ENCODE measurements at places on chromosomes 6 and 20.
A peak's percentile ranks its signal among the peaks of the same experiment; 100 is the strongest.

- DNase-seq = no peak
Measured at GRCh38 chr20:38165966-38166702, 1.1 kb upstream of the TGM2 start.

DNA sequence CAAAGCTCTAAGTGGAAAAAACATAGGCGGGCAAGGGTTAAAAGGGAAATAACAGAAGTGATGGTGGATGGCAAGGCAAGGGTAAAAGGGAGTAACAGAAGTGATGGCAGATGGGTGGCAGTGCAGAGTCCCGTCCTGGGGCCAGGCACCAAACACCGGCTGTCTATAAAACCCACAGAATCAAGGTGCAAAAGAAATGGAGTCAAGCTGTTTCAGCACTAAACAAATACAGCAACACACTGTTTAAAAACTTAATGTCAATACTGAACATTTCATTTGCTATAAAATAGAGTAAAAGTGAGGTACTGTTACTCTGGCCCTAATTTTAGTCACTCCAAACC is 87.6 kb downstream of the MAN1A1 start:
- DNase-seq = no peak

DNA sequence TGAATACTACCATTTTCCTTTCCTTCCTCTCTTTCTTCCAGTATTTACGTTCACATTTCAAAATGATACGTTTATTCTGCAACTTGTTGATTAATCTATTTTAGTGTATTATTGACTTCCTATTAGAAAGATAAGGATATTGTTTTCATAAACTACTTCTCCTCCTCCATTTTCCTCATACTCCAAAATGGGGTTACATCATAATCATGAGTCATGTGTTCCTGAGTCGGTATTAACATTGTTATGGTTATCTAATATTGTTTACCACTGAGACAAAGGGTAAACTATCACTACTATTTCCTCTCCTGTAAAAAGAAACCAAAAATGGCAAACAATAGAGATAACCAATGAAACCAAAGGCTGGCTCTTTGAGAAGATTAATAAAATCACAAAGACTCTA is 126.5 kb upstream of the CDYL start:
- DNase-seq = no peak

DNA sequence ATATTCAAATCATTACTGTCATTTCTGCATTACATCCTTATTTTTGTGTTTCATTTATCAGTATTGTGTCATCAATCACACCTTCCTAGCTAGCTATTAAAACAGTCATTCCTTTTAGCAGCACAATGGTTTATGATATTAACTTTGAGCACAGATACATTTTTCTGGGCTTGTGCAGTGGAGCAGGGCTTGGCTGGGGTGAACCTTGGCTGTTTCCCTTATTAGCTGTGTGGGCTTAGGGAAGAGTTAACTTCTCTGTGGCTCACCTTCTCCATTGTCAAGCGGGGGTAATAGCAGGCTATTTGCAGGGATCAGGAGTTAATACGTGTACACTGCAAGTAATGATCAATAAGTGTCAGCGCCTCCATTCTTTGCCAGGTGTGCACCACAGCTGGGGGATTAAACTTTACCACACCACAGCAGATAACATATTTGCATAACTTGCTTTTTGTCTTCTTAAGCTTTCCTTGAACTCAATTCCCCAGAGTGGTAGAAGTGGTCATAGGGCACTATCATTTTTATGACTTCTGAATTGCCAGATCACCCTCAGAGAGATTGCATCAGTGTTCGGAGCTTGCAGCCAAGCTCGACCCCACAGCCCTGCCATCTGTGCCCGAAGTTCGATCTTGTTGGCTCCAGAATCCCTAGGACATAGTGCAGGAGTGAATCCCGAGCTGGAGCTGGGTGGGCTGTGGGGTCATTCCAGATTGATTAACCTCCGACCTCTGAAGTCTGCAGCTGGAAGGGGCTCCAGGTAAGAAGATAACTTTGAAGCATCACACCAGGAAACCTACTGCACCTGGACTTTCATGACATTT is 1.5 kb upstream of the PYGB start:
- DNase-seq = peak; percentile 46

DNA sequence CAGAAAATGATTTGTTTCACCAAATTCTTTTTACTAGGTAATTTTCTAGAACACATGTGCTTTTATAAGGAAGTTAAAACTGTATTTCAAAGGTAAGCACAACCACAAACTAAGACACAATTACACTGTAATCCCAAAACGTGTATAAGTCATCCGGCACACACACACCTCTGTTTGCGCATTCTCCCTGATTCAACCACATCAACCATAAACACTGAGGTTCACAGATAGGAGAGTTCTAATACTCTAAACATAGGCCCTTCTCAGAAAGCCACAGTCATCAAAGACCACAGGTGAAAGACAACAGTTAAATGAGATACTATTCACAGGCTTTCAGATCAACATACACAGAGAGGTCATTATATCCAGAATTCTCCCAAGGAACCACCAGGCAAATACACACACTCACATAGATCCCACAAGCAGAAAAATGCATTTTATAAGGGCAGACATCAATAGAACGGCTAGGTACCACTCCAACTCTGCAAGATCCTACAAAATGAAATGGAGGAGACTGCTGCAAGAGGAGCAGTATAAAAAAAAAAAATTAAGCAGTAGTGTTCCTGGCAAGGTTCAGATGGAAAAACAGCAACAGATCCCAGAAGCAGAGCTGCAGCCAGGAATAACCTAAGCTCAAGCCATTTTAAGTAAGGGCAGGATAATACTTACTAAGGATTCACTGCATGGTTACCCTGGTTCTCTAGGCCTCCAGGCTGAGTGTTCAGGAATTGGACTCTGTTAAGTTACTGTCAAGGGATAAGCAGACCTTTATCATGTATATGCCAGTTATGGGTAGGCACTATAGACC is 6.6 kb upstream of the FBXO9 start:
- DNase-seq = no peak

DNA sequence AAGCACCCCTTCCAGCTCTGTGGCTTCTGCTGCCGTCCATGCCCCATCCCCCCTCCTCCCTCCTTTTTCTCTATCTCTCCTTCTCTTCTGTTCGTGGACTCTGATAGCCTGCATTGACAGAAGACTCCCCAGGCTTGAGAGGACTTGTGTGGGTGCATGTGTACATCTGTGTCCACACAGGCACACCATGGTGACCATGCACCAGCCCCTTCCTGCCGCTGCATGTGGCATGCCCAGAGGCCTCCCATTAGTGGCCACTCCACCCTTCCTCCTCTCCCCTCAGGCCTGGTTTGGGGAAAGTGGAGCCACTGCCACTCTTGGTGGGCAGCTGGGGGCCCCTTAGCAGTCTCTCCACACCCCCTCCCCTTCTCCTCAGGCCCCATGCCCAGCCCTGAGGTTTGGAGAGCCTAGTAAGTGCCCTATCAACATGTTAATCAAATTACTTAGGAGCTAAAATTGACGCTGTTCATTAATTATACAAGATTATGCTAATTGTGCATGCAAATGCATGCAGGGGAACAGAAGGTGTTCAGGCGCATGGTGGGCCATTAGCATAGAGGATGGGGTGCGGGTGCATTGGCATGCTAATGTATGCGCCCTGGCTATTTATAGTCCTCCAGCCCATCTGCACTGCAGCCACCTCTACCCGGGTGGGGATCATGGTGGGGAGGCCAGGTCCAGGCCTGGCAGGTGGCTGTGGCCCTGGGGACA is 45.9 kb downstream of the EBF4 start:
- DNase-seq = no peak

- DNase-seq = no peak
Measured at GRCh38 chr6:45478240-45478639, 100.5 kb upstream of the SUPT3H start.

- DNase-seq = no peak
Measured at GRCh38 chr6:79622364-79622763, 8.8 kb upstream of the SH3BGRL2 start.

DNA sequence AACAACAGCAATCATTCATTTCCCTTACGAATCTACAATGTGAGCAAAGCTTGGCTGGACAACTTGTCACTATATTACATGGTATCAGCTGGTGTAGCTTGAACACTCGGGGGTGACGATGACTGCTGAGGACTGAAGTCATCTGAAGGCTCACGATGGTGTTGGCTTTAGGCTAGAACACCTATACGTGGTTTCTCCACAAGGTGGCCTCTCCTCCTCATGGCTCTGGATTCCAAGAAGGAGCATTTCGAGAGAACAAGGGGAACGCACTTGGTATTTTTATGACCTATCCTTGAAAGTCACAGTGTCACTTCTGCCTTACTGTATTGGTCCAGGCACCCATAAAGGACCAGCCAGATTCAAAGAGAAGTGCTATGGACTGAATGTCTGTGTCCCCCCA is 37.5 kb upstream of the ADGRF1 start:
- no peak for DNase-seq

- DNase-seq = no peak
Measured at GRCh38 chr6:101011186-101011585, 130.1 kb upstream of the ASCC3 start.

DNA sequence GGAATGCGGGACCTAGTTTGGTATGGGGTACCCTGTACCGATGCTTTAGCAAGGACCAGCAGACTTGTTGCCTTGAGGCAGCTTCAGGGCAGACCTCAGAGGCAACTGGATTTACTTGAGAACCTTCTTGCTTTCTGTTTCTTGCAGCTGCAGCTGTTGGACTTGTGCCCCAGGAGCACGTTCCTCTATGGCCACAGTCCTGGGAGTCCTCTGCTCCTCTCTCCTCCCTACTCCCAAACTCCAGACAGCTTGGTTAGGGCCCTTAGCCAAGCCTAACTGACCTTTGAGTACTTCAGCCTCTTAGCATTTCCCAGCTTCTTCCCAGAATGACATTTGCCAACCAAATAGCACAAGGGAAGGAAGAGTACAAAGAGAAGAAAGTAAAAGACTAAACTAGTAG is 34.7 kb downstream of the GHRH start:
- DNase-seq = no peak

- no peak for DNase-seq
Measured at GRCh38 chr20:64149141-64149540, 15.1 kb upstream of the MYT1 start.

DNA sequence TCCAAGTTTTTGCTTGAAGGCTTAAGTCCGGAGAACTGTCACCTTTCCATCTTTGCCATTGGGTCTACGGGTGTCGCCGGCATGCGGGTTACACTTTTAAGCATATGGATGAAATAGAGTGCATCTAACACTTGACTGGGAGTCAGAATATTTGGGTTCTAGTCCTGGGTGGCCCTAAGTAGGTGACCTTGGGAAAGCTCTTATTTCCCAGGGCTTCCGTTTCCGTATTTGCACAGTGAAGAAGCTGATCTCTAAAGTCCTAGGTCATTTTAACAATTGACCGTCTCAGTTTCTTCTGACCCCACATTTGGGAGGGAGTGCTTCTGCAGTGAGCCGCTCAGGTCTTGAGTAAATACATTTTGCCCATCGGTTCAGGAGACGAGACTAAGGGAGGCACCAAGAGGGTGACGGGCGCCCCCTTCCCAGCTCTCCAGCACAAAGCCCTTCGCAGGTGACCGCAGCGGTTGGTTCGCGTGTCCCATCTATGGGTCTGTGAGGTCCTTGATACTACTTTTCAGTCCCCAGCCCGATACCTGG is 651 bp upstream of the BLTP3A start:
- peak; percentile 53 for DNase-seq

GRCh38 chr20:57525328-57526086 is 567 bp upstream of the CTCFL start:
- DNase-seq = no peak

GRCh38 chr6:145370559-145370958 is 364.8 kb downstream of the EPM2A start:
- DNase-seq = no peak

- DNase-seq = no peak
Measured at GRCh38 chr20:48709058-48709691, 118.6 kb downstream of the PREX1 start.

GRCh38 chr20:36148439-36148838 is 6.1 kb upstream of the EPB41L1 start:
- DNase-seq = no peak

GRCh38 chr20:4973330-4974097 is 27.8 kb downstream of the SLC23A2 start:
- no peak for DNase-seq

DNA sequence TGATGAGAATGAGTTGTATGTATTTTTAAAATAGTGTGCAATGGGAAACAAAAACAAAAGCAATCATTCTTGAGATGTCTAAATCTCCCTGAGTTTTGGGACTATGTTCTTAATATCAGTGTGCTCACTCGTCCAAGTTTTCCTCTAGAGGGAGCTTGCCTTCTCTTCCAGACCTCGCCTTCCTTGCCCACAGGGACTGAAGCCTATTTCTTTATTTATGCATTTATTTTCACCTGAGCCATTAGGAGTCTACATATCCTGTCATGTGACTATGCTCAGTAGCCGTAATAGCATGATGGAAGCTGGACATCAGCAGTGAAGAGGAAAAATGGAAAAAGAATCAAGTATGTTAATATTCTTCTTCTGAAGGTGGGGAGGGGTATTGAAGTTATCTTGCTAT is 131.2 kb downstream of the SH3BGRL2 start:
- peak; percentile 12 for DNase-seq
